ENCODE measurements at places on chromosomes 6 and 20. TPM values are rescaled to one million over a fixed set of nuclear protein-coding genes. Genes with fewer than 3 reads are reported as not detected.

The TENT5A gene
- polyA plus RNA-seq: 9.2 TPM

DNA sequence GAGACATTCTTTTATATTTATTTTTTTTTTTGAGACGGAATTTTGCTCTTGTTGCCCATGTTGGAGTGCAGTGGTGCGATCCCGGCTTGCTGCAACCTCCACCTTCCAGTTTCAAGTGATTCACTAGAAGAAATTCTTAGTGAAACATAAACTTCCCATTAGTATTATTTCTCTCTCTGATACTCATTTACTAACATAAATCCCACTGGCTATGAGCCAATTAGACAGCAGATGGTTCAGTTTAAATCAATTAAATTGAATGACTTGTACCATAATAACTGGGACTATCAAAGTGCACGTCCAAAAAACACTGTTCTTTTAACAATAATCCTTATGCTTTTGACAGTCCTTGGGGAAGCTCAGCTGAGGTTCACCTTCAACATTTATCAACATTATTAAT is 111.2 kb upstream of the PTCHD4 start:
- peak; percentile 15 for DNase-seq

The IMPG1 gene
- polyA plus RNA-seq: 0.52 TPM

DNA sequence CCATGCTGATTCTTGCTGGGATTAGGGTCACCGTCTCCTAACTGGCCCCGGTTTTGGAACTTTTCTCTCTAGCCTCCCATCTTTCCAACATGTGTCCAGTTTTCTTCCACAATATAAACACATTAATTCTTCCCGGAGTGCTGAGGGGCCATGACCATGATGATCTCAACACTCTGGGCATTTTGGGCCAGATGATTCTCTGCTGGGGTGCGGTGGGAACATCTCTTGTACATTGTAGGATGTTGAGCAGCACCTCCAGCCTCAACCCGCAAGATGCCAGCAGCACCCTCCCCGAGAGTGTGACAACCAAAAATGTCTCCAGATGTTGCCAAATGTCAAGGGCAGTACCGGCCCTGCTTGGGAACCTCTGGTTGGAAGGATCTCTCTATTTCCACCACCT is 164.8 kb downstream of the TFAP2C start:
- no peak for DNase-seq
